ENCODE measurements at places on chromosomes 12 and 14.

DNA sequence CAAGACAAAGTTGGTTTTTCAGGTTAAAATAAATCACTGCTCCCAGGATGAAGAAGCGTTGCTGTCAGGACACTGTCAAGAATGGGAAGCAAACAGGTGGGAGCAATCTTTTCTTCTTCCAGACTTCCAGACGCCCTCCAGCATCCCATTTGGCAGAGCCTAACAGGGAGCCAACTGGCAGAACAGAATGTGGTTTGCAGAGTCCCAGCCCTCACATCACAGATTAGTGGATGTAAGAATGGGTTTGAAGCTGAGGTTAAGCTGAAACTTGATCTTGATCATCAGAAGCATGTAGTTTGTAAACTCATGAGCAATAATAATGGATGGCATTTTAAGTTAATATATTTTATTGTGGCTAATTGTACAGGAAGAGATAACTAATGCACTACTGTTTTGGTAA is 636.4 kb downstream of the SLC6A15 start:
- no peak for DNase-seq

DNA sequence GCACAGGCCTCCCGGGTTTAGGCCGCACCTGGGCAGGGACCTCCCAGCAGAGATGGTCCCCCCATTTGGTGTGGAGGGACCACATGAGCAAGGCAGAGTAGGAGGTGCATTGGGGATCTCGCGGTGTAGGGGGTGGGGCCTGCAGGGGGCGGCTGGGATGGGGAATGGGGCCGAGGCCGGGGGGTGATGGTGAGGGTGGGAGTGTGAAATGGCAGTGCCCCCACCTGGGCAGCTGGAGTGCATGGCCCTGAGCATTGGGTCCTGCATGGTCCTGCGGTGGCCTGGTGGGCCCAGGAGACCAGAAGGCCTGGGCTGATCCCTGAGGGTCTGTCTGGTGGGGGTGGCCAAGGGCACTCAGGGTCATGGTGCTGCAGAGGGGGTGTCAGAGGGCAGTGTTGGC is 111.8 kb downstream of the KIF26A start:
- no peak for DNase-seq

DNA sequence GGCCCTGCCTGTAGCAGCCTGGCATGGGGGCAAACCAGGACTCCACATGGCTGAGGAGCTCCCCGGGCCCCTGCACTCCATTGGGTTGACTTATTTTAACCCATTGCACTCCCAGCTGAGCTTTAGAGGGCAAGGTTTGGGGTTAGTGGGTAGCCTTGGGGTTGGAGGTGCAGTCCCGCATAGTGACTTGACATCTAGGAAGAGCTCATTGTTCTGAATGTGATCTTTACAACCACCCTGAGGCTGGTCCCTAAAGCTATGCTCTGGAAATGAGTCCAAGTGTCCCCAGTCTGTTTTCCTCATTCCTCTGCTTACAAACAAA is 36.4 kb downstream of the NFKBIA start:
- DNase-seq = no peak

DNA sequence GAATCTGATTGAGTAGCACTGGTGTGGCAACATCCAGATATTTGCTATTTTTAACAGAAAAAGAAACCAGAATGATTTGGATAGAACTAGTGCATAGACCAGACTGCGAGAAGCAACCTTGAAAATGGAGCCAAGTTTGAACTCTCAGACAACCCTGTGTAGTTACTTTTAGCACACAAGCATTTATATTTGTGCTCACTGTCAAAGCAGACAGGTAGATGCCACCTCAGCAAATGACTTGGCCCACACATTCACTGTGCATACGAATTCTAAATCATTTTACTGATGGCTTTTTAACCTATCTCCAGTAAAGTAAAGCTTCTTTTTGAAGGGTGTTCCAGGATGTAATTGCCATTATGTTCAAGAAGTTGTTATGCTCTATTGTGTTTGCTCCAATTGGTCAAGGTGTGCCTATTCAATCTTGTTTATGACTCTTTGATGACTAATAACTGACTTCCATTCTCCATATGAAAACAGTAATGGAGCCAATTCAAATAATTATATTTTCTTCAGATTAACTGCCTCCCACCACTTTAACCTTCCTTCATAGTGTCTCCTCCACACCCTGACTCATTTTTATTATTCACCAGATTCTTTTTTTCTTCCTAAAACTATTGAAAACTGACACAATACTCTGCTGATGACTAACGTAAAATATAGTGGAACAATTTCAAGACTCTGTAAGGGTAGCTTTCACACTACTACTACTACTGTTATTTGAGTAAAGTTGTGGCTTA is 138.5 kb downstream of the CCER1 start:
- no peak for DNase-seq

- DNase-seq = no peak
Measured at GRCh38 chr14:101004954-101005353, 101.4 kb upstream of the RTL1 start.

GRCh38 chr14:104512061-104512460 is 67.5 kb upstream of the C14orf180 start:
- no peak for DNase-seq

DNA sequence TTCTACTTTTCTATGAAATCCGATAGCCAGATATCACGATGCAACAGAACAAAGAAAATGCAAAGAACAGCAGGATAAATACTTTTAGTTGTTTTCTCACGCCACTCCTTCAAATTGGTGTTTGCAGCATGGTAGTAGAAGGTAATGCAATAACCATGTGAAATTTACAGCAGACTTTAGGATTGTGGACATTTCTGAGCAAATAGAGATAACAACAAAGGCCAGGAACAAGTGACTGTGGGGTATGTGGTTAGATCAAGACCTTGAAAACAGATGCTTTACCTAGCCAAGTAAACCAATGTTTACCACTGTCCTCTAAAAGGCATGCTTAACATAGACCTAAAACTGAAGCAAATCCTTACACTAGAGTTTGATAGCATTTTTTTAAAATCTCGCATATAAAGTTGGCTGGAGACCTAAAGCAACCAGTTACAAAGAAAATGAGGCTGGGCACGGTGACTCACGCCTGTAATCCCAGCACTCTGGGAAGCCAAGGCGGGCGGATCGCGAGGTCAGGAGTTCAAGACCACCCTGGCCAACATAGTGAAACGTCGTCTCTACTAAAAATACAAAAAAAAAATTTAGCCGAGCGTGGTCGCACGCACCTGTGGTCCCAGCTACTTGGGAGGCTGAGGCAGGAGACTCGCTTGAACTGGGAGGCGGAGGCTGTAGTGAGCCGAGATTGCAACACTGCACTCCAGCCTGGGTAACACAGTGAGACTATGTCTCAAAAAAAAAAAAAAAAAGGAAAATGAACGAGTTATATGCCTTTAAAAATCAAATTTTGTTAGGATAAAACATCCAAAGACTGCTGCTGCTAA is 123.2 kb upstream of the FOXN3 start:
- no peak for DNase-seq

DNA sequence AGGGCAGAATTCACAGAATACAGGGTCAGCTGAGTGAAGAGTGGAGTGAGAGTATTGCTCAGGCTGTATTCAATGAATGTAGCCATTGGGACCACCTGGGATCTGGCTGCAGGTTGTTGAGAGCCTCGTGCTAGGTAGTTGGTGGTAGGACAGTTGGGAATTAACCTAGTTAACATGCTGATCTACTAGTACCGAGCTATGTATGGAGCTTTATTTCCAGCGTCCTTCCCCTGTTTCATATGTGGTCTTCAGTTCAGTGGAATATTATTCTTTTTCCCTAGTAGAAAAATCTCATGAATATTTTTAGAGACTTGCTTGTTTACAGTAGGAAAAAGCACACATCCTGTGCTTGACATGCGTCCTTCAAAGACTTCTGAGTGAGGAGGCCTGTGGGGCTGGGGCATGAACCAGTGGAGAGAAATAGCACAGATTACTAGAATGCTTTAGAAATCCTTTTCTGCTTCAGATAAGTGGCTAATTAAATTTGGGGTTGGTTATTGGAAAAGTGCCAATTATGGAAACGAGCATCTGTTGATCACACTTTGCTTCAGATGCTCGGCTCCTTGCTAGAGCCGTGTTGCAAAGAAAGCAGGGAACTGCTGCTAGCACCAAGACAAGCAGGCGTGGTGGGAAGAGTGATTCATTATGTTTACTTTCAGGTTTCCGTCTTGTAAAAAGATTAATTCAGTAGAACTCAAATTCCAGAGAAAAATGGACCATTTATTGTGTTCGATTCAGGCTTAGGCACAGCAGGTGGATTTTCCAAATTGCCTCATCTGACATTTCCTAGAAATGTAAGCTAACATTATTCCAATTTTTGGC is 53.6 kb downstream of the ARF6 start:
- peak; percentile 89 for DNase-seq

DNA sequence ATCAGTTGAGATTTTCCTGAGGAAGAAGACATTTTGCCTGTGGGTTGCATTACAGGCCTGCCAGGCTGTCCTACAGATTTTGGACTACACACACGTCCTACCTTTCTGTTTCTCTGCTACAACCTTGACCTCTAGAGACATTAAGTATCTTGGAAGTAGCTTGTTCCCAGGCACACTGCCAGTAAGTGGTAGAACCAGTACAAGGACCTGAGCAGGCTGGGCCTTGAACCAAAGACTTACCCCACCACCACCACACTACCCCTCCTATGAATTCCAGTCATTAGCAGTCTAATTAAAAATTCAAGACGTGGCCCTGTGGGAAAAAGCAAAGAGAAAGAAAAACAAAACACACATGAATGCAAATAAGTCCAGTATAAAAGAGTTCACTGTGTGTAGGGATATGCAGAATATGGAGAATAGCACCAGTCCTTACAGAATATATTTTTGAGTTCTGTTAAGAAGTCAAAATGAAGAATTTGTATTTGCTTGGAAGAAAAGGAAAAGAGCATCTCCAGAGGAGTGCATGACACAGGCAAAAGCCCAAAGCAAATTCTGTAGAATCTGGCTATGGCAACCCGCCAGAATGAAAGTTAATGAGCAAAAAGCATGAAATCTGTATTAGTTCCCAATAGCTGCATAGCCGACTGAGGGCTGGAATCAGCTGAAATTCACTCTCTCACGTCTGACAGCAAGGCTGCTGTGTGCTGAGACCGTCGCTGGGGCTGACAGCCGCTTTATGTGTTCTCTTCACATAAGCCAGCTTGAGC is 74.3 kb upstream of the ST8SIA1 start:
- no peak for DNase-seq

GRCh38 chr12:63047146-63047545 is 103.9 kb downstream of the AVPR1A start:
- DNase-seq = no peak

DNA sequence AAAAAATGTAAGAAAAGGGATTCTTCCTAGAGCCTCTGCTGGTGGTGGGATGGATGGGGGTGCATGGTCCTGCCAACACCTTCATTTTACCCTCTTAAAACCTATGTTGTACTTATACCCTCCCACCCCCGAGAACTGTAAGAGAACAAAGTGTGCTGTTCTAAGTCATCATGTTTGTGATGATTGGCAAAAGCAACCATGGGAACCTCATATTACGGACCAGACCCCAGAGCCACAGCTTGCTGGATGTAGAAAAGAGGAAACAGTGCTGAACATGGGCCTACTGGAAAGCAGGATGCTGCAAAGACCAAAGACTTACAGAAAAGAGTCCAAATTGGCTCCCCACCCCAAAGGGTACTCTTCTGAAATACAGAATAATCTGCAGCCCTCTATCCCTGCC is 311.2 kb downstream of the DUSP6 start:
- DNase-seq = no peak
